Right kidney (tissue), 9 donors: ENCODE measurements at places on chromosomes 16 and 17.

- DNase-seq: no peak
Measured at GRCh38 chr17:19445105-19445504, 34.1 kb downstream of the RNF112 start.

DNA sequence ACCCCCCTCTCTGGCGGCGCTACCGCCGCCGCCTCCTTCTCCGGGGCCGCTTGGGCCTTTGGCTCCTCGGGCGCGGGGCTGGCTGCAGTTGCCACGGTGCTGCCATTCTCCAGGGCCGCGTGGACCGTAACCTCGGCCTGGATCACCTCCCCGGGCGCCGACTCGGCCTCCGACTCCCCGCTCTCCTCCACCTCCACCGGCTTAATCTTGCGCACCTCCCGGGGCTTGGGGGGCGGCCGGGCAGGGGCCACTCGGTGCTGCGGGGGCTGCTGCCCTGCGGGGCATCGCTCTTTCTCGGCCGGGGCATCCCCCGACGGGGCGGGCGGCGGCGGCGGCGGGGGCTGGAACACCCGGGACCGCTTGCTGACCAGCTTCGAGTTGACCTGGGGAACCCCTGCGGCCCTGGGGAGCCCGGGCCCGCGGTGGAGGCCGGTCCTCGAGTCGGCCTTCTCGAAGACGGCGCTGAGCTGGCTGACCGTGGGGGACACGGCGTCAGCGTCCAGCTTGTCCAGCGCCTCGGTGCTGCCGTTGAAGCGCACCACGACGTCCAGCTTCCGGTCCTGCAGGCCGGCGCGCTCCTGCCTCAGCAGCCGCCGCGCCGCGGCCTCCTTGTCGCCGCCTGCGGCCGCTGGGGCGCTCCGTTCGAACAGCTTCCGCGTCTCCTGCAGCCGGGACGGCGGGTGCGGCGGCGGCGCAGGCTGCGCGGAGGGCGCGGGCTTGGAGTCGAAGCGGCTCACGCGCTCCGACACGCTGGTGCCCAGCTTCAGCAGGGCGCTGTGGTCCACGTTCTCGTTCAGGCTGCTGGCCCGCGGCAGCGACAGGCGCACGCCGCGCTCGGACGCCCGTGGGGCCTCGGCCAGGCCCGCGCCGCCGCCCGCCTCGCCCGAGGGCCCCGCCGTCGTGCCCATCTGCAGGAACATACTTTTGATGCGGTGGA, 792 bp downstream of the PPP1R9B start:
- DNase-seq: peak; percentile 77

DNA sequence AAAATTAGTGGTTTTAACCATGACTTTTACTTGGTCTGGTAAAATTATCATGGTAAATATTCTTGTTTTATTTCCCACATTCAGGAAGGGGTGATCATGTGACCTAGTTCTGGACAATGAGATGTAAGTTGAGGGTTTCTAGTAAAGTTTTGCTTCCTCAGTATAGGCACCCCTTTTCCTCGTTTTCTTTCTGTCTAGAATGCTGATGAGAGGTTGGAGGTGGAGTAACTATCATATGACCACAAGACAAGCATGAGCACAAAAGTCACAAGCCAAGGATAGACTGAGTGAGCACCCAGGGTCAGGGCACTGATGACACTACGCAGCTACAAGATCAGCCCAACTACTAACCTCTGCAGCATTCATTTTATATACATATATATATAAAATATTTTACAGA, 53.9 kb downstream of the MYO1D start:
- DNase-seq: peak; percentile 17

DNA sequence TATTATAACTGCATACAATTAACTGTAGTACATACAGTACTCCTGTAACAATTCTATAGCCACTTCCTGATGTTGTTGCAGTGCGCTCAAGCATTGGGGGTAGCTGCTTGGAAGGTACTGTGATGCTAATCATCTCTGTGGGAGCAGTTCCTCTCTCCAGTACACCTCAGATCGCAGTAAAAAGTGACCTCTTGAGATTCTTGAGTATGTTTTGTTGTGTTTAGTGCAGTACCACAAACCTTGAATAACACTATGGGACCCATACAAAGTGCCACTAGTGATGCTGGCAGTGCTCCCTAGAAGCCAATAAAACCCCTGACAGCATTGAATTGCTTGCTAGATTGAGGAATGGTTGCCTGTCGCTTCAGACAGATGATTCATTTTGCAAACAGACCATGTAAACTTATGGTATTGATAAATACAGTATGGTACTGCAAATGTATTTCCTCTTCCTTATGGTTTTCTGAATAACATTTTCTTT, 193.0 kb downstream of the SPECC1 start:
- no peak for DNase-seq

GRCh38 chr17:726271-726919, 6.0 kb upstream of the TLCD3A start:
- no peak for DNase-seq

DNA sequence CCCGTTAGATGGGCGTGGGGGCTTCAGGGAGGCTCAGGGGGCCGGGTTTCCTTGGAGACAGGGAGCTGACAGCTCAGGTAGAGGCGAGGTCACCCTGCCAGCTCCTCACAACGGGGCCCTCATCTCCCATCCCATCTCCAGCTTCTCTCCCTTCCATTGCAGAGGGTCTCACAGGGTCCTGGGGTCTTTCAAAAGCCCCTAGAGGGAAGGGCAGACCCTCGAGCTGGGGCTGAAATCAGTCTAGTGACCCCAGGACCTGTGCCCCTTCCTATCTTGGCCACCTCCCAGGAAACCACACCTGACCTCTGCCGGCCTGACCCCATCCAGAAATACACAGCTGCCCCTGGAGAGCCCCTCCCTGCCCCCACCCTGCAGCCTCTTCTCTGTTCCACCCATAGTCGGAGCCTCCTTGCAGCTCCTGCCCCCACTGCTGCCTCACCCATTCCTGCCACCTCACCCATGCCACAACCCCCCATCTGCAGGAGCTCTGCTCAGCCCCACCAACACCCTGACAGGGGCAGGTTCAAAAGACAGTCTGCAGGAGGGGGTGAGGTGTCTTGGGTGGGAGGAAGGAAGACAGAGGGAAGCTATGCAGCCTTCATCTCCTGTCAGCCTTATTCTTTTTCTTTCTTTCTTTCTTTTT, 23.4 kb downstream of the PIK3R5 start:
- no peak for DNase-seq

DNA sequence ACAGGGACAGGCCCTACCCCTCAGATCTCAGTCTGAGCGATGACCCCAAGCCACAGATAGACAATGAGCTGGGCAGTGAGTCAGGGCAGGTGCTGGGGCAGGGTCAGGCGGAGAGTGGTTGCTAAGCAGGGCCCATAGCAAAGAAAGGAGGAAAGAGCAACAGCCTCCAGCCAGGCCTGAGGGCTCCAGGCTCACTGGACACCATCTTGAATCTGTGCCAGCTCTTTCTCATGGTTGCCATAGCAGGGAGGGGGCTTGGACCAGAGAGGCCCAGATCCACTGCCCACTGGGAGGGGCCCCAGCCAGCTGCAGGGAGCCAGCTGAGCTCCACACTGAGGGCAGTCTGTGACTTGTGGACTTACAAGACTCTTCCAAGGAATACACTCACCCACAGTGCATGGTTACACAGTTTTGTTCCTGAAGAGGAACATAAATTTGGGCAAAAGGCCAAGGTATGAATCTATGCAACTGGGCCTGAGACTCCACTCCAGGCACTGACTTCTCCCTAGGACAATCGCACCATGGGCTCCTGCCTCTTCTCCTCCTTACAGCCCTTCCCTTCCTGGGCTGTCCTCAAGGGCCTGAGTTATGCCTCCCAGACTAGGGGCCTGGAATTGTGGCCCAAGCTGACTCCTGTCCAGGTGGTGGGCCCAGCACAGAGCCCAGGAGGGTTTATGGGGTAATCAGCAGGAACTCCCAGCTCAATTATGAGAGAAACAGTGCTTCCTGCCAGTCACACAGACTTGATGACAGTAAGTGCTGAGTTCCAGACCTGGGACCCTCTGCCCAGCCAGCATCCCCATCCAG, 59.9 kb downstream of the BEAN1 start:
- no peak for DNase-seq

- no peak for DNase-seq
Measured at GRCh38 chr17:40872416-40872815, 5.4 kb upstream of the KRT12 start.

GRCh38 chr16:16149710-16150116, 73.6 kb downstream of the ABCC6 start:
- DNase-seq: no peak

DNA sequence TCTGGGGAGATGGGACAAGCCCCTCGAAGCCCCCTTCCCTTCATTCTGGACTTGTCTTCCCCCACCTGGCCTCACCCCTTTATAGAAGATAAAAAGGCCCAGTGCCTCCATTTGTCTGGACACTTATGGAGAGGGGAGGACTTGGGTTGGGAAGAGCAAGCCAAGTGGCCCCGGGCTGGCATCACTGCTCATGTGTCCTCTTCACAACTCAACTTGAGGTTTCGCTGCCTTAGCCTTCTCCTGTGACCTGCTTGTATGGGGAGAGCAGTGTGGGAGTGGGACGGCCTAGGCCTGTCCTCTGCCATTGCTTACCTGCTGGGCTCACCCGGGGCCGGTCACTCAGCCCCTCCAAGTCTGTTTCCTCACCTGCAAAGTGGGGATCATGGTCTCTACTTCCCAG, 1.4 kb downstream of the PAQR4 start:
- no peak for DNase-seq

DNA sequence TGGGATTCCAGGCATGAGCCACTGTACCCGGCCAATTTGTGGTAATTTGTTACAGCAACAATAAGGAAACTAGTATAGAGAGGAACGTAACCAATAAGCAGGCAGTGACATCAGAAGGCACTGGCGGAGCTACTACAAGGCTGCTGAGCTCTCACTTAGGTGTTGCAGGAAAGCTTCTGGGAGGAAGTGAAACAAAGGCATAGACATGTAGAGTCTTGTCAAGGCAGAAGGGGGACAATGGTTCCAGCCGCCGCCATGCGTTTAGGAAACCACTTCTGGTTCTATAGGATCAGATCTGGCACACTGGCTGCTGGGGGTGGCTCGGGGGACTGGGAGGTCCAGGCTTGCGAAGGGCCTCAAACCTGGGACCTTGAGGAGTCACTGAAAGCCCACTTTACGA, 9.4 kb upstream of the CPSF4L start:
- DNase-seq: no peak

DNA sequence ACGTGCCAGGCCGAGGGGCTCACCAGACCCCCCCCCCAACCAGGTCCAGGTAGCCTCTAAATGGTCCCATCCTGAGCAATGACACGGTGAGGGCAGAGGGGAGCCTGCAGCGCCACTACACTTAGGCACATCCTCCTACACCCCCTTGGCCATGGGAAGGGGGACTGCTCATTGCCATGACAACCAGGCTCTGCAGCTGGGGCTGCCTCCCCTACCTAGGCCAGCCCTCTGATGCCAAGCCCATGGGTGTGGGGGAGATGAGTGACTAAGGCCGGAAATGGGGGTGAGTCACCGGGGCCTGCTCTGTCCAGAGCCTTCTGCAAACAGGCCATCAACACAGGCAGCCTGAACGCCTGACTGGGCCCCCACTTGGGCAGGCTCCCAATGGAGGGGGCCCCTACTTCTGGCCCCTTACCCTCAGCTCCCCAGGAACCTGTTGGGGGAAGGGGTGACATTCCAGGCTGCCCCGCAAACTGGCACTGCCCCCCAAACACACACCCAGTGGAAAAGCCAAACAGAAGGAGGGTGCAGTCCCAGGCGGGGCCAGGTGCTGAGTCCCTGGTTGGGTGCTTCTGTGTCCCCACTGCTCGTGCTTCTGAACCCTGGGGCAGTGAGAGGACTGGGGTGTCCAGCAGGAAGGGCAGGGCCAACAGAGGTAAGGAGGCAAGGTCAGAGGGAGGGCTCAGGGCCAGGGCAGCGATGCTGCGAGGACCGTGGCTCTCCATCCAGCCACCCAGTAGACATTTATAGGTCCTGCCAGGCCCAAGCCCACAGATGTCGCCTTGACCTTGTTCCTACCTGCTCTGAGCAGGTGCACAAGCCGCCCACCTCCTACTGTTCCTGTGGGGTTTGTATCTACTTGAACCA, 8.2 kb downstream of the PLCD3 start:
- no peak for DNase-seq

- peak; percentile 89 for DNase-seq
Measured at GRCh38 chr17:48611681-48612455, 1.1 kb upstream of the HOXB7 start.
